ENCODE measurements at places on chromosomes 5 and 9. TPM values are rescaled to one million over a fixed set of nuclear protein-coding genes. Genes with fewer than 3 reads are reported as not detected.

DNA sequence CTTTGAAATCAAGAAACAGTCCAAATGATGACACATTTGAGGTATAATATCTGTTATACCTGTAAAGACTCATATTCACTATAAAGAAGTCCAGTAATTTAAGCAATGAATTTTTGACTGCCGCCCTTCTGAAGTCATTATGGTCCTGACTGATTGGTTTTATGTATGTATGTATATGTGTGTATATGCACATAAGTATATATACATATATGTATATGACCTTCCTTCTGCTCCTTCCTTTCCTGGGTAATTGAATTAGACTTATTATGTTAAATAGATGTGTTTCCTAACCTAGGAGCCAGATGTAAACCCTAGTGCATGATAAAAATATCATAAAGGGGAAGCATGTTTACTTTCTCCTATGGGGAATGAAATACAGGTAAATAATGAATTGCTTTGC is 343.1 kb upstream of the BRINP1 start:
- DNase-seq = no peak

DNA sequence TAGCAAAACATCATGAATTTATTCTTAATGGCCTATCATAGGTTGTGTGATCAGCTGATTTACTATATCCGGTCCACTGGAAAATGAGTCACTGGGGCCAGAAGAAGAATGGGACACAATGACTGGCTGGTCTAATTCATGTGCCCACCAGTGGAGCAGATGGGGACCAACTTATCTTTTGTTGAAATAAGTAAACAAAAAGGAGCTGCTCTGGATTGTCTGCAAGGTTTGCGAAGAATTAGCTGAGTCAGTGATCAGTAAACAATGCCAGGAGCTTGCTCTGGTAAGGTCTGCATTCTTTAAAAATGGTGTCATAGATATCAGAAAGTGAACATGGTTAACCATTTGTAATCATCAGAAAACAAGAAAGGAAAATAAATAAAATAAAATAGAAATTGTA is 128.0 kb downstream of the RASEF start:
- no peak for DNase-seq

Gene TMEM174
- not detected for total RNA-seq

DNA sequence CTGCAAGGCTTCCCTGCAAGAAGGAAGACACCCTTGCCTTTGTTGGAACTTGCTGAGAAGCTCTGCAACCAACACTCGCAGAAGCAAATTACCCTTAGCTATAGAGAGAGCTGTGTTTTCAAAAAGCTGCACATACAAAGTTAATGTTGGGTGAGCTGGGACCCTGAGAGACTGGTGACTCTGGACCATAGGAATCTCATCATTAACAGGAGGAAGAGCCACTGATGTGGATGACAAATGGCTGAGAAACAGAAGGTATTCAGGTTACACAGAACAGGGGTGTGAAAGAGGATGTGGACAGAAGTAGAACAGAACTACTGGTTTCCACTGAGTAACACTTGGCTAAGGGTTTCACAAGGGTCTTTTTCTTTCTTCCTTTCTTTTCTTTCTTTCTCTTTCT is 493.5 kb downstream of the IRX1 start:
- DNase-seq = no peak

Data from sigmoid colon (tissue), 7 donors.